Nephron progenitor cell (in vitro differentiated cells): ENCODE measurements at places on chromosomes 12 and 14.

DNA sequence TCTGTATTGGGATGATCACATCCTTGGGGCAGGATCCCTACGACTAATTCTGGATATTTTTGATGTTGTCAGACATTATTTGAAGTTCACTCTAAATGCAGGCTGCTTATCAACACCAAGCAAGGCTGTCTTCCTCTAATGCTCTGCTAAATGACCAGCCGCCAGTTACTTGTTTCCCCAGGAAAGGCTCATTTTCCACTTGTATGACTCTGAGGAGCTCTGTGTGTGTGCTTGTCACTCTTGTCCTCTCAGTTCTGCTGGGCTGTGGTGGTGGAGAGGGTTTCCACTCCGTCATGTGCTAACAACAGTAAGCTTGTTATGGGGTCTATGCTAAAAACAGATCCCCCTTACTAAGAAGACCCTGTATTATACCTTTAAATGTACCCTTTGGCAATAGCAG, 42.1 kb downstream of the ATL1 start:
- DNase-seq, result no peak

DNA sequence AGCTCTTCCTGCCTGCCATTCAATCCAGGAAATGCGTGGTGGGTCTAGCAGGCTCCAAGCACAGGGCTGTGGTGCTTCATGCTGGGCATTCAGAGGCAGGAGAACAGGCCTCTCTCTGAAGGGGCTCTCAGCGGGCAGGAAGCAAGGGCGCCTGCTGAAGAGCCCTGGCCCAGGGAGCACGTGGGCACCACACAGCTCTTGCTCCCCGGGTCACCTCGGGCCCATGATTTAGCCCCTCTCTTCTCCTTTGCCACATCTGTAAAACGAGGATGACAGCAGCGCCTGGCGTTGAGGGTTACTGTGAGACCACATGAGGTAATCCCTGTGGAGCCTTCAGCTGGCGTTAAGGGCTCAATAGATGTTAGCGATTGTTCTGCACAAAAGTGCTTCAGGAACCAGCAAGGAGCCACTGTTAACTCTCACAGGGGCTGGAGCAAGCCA, 37.6 kb upstream of the SPTLC2 start:
- DNase-seq, result no peak

GRCh38 chr12:54935235-54935951, 49.2 kb downstream of the TESPA1 start:
- DNase-seq, result no peak

- DNase-seq, result no peak
These were observed 38.4 kb downstream of the GALNT16 start for GRCh38 chr14:69298131-69299071.

GRCh38 chr14:101064718-101065117, 161.2 kb upstream of the RTL1 start:
- no peak for DNase-seq
